ENCODE measurements at places on chromosomes 4 and X. TPM values are rescaled to one million over a fixed set of nuclear protein-coding genes. Genes with fewer than 3 reads are reported as not detected.
A peak's percentile ranks its signal among the peaks of the same experiment; 100 is the strongest.

The FHL1 gene
- 3.0 TPM for total RNA-seq

GRCh38 chr4:136461533-136461932 is 1070.8 kb downstream of the PCDH18 start:
- DNase-seq = no peak
- no peak overlapping the region for H3K4me3 ChIP-seq
- no peak overlapping the region for H3K27ac ChIP-seq
- H3K4me1 ChIP-seq = no peaks in the 10 kb centered on the region

DNA sequence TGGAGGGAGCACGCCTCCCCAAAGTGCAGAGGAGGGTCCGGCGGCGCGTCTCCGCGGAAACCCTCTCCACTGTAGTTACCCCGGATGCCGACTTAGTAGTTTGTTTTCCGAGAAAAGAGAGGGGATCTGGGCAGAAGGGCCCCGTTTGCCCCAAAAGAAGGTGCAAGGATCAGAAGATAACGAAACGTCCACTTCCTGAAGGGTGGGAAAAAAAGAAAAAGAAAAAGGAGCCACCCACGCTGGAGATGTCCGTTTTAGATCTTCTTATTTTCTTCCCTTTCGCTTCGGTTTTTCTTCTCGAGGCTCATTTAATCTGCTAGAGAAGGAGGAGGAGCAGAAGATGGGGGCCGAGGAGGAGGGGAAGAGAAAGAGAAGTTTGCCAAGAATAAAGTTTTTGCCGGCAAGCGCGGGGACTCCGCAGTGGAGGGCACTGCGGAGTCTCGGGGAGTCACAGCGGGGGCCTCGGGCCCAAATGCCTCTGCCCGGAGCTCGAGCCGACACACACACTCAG is 517 bp downstream of the LEF1 start:
- H3K27me3 ChIP-seq = peaks cover 85% of the 10 kb centered on the region
- H3K27ac ChIP-seq = peak overlapping the region; percentile 49
- H3K4me1 ChIP-seq = peaks cover 13% of the 10 kb centered on the region
- no peak for DNase-seq

DNA sequence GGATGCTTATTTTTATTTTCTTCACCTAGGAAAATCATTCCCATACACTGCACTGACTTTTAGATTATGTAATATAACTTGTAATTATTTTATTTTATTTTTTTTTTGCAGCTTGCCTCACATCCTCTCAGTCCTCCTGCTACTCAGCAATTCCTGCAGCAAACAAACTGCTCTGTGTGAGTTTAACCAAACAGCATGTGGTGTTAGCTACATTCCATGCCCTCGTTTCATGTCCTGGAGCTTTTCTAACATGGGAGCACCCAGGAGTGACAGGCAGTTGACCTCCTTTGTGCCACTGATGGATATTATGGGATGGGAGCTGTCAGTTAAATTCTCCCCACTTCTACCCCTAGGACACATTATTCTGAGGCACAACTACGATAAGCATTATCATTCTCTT is 24.8 kb downstream of the CXCL1 start:
- H3K36me3 ChIP-seq = no peaks in the 10 kb centered on the region
- peak overlapping the region; percentile 8 for H3K27ac ChIP-seq
- H3K4me1 ChIP-seq = peaks cover 19% of the 10 kb centered on the region
- DNase-seq = no peak

- DNase-seq = no peak
- no peaks in the 10 kb centered on the region for H3K4me1 ChIP-seq
- no peak overlapping the region for H3K27ac ChIP-seq
- H3K27me3 ChIP-seq = no peaks in the 10 kb centered on the region
These were observed 215.9 kb downstream of the CBR4 start for GRCh38 chr4:168794092-168794707.

- no peaks in the 10 kb centered on the region for H3K27me3 ChIP-seq
- no peak overlapping the region for H3K4me3 ChIP-seq
- peaks cover 31% of the 10 kb centered on the region for H3K36me3 ChIP-seq
- H3K27ac ChIP-seq = no peak overlapping the region
These were observed 17.8 kb downstream of the IDS start for GRCh38 chrX:149487292-149487691.

- no peaks in the 10 kb centered on the region for H3K27me3 ChIP-seq
- H3K36me3 ChIP-seq = no peaks in the 10 kb centered on the region
These were observed 30.2 kb downstream of the DYNLT3 start for GRCh38 chrX:37817176-37817575.

DNA sequence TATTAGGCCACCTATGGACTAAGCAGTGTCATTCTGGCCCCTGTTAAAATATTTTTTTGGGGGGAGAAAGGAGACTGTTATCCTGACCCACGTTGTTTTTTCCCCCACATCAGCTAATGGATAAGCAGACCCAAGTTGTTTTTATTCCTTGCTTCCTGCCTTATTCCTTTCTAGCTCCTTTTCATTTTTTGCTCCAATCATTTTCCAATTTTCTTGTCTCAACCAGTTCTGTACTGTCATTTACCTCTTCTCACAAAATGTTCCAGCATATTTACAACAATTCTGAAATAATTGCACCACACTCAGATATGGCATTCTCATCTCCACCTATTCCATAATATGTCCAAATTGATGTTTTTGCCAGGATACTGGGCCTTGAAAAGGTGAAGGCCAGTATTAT is 150.3 kb downstream of the NEXMIF start:
- no peak overlapping the region for H3K27ac ChIP-seq
- H3K27me3 ChIP-seq = no peaks in the 10 kb centered on the region
- no peaks in the 10 kb centered on the region for H3K36me3 ChIP-seq
- H3K4me1 ChIP-seq = no peaks in the 10 kb centered on the region
- H3K4me3 ChIP-seq = no peak overlapping the region
- DNase-seq = no peak

DNA sequence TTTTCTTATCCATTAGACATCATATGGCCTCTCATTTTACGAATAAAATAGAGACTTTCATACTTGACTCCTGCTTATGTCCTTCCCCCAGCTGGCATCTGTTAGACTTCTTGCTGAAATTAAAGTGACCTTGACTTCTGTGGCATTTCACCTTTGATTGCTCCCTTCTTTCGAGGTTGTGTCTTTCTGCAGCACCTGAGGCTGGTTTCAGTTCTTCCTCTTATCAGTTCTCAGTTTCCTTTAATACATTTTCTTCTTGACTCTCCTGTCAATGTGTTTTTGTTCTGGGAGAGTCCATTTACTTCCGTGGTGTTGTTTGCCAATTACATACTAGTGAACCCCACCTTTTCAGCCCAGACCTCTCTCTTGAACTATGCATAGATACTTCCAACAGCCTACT is 81.6 kb downstream of the RBPJ start:
- peaks cover 42% of the 10 kb centered on the region for H3K36me3 ChIP-seq
- H3K4me3 ChIP-seq = no peak overlapping the region
- DNase-seq = no peak
- H3K4me1 ChIP-seq = peaks cover 23% of the 10 kb centered on the region

GRCh38 chr4:2930758-2931511 is 32.3 kb downstream of the NOP14 start:
- H3K36me3 ChIP-seq = peaks cover 13% of the 10 kb centered on the region
- H3K27me3 ChIP-seq = no peaks in the 10 kb centered on the region
- DNase-seq = no peak
- peak overlapping the region; percentile 29 for H3K27ac ChIP-seq

Measured in progenitor cell of endocrine pancreas (in vitro differentiated cells).